Stimulated activated CD8-positive, alpha-beta memory T cell treated with anti-CD3 and anti-CD28 coated beads, Interleukin-2, amount 100 ng/mL, for 1 hour (primary cell): ENCODE measurements at places on chromosomes 7 and 10.

DNA sequence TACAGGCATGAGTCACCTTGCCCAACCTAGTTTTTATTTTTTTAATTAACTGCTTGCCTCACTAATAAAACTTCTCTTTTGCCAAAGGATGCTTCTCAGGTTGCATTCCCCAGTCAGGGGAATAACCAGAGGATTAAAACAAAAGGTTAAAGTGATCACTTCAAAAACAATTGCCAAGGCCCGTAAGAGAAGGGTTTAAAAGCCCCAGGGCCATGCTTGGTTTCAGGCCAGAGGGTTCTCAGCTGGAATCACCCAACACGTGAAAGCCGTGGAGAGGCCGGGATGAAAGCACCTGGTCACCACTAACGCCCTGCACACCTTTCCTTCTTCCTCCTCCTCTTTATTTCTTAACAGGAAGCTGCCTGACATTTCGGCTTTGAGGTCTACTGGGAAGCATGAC is 587.5 kb downstream of the PTPRN2 start:
- no peak for DNase-seq

- DNase-seq = no peak
Measured at GRCh38 chr7:2475678-2476015, 551 bp downstream of the GRIFIN start.

DNA sequence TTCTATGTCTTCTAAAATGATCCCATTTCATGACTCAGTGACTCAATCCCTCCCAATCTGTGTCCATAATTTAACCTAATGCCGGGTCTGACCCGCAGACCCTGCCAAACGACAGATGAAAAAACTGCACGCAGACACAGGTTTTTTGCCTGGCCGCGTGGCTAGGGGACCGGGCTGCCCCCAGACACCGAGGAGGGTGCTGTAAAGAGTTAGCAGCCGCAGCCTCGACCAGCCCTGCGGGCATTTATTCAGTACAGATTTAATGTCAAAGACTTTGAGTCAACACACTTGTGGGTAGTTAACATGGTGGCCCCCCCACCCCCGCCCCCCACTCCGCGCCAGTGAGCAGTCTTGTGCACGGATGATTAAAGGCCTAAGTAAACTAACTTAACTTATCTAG is 1324.7 kb downstream of the GATA3 start:
- DNase-seq = no peak

- DNase-seq = no peak
Measured at GRCh38 chr10:112191041-112191590, 7.6 kb upstream of the GPAM start.

DNA sequence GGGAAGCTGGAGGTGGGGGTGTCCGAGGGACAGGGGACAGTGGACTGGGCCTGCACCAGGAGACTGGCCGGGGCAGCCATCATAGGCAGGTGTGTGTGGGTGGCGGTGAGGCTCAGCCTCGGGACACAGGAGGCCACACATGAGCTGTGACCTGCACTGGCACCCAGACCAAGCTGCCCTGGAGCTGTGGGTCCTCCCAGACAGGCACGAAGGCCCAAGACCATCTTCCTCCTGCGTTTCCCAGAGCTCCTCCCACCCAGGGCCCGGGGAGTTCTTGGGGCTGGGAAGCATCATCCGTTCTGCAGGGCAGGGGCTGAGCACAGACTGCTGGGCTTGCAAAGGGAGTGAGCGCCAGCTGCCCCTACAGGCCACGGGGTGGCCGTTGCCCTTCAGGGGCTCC is 87.4 kb downstream of the PDGFA start:
- DNase-seq = no peak

GRCh38 chr7:30470771-30471170 is 7.8 kb downstream of the NOD1 start:
- DNase-seq = no peak

- DNase-seq = no peak
Measured at GRCh38 chr10:3926258-3926657, 141.2 kb upstream of the KLF6 start.

GRCh38 chr10:96714031-96714590 is 6.2 kb downstream of the PIK3AP1 start:
- DNase-seq = no peak

- DNase-seq = no peak
Measured at GRCh38 chr7:140327261-140327661, 71.1 kb downstream of the SLC37A3 start.

GRCh38 chr7:39086638-39087360 is 109.1 kb downstream of the POU6F2 start:
- DNase-seq = no peak

DNA sequence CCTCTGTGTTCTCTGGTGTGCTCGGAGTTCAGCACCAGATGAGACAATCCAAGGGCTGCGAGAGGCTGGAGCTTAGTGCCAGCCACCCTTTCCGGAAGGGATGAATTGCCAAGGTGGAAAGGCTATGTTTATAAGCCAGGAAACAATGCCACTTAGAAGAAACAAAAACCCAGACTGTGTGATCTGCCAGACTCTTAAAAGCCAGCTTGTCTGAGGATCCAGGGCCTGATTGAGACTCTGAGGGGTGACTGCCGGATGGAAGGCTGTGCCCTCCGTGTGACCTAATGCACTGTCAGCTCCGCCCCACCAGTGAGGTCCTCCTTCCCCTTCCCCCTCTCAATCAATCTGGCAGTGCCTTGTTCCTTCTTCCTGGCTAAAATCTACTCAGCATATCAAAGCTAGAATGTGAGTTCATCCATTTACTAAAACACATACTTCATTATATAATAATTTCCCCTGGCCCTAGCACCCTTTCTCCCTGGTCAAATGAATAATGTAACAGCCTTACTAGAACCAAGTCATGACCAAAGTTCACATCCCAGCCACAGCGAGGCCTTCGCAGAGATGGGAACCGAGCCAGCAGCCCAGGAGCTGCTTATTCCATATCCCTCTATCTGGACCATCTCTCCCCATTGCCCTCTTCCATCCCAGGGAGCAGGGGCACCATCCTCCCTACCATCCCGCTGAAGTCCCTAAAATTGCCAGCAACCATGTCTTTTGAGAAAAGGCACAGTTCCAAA is 25.5 kb downstream of the FAM107B start:
- DNase-seq = no peak

- DNase-seq = no peak
Measured at GRCh38 chr10:132714986-132715775, 70.8 kb downstream of the NKX6-2 start.

DNA sequence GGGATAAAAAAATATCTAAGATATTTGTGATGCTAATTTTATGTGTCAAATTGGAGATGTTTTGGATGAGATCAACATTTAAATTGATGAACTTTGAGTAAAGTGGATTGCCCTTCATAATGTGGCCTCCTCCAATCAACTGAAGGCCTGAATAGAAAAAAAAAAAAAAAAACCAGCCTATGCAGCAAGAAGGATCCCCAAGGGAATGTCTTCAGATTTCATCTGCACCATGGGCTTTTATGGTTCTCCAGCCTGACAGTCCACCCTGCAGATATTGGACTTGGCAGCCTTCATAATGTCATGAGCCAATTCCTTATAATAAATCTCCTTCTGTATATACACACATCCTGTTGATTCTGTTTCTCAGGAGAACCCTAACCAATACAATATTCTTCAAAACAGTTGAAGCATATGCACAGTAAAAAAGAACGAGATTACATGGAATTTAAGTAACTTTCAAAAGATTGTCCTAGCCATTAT is 316.9 kb upstream of the PLXDC2 start:
- no peak for DNase-seq

- DNase-seq = no peak
Measured at GRCh38 chr7:24336461-24336860, 52.5 kb downstream of the NPY start.

DNA sequence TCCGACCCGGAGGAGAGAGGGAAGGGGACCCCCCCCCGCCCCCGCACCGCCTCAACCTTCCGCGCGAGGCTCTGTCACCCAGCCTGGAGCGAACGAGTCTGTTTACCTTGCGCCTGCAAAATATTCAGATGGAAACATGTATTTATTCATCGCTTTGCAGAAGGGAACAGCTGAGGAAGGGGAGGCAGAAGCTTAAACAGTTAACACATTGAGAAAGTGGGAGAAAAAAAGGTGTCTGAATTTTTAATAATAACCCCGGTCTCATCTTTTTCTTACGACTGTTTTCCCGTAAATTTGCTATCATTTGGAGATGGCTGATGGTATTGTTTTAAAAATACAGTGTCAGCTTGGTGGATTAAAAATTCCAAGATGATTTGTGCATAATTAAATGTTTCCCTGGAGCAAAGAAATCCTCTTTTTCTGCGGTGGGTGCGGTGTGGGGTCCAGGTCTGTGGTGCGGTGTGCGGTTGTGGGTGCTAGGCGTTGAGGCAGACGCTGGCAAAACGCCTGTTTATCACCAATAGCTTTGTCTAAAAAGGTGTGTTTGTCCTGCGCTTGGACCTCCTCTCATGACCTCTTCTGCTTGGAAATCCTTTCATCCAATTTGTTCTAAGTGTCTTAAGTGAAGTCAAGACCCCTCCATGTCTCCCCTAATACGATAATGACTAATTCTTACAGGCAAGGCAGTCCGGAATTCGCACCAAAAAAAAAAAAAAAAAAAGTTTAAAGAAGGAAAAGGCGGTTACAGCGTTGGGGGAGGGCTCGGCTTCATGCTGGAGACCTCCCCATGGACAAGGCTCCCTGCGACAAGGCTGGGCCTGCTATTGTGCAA is 1.6 kb downstream of the UNCX start:
- DNase-seq = no peak

DNA sequence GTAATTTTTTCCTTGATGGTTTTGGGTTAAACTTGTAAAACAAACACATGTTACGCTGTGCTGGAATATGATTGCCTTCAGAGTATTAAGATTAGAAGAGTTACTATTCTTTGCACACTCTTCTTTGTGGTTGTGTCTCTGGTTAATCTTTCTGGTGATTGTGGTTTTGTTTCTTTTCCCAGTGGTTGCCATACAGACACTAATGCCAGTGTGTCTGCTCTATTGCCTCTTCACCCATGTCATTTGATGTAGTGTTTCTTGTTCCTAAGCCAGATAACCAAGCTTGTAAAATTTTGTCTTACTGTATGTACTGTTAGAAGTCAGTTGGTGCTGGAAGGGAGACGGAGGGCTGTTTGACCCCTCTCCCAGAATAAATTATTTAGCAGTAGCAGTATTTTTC is 124.8 kb downstream of the PHTF2 start:
- no peak for DNase-seq

- DNase-seq = no peak
Measured at GRCh38 chr7:131027287-131027773, 293.3 kb upstream of the KLF14 start.

DNA sequence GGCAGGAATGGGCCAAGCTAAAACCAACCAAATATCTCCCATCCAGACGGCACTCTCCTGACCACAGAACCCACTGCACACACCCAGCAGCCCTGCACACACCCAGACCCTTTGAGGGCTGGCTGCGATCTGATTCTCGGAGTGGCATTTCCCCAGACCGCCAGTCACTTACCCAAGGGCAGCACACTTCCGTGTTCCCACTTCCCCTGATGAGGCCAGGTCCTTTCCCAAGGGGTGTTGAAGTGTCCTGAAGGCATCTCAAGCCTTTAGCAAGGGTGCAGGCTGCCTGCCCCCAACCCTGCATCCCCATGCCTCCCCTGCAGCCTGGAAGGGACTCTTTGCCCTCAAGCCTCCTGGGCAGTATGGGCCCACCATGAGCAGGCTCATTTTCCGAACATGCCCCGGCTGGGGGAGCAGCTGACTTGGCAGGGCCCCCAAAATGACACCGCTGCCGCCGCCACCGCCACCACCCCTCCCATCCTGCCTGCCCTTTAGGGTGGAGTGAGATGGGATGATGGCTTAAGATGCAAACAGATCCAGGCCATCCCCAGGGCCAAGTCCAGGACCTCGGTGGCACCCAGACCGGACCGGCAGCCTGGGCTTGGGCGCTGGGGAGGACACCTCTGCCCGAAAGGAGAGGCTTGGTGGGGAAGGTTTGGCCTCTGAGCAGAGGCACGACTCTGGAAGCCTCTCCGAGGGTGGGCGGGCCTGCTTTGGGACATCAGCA is 159.8 kb downstream of the NRF1 start:
- no peak for DNase-seq

DNA sequence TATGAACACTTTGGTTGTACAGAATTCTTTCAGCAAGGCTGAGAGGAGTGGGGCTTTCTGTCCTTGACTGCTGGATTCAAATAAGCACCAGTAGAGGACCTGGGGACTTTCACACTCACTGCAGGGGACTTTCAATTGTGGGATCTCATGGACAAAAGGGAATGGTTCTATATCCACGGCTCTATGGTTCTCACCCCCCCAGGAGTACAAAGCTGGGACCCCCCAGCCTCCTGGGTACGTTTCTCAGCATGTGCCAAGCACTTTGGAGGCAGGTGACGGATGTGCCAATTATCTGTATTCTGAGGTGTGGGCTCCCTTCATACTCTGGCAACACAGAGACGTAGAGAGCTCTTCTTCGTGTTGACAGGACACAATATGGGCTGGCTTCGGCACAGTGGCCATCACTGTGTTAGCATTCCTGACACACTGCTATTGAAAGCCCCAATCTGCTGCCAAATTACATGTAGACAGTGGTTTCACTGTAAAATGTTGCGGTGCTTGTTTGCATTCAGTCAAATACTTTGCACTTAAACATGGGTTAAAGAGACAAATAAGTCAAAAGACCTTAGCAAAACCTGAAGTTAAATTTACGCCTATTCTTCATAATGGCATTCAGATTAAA is 92.7 kb upstream of the SAMD8 start:
- no peak for DNase-seq

- no peak for DNase-seq
Measured at GRCh38 chr7:158651968-158652565, 52.5 kb downstream of the NCAPG2 start.

DNA sequence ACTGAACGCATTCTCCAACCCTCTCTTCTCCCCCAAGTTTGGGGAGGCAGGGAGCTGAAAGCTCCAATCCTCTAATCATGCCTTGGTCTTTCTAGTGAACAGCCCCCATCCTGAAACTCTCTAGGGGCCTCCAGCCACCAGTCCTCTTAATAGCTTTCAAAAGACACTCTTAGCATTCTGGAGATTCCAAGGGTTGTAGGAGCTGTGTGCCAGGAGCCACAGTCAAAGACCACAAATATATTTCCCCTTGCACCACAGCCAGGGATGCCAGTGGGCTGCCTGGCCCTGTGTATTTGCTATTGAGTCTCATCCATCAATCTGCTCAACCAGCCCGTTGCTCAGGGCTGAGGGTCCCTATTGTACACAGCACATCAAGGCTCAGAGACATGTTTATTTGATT is 18.5 kb upstream of the MLXIPL start:
- DNase-seq = no peak
